Activated effector memory CD4-positive, alpha-beta T cell treated with anti-CD3 and anti-CD28 coated beads, Interleukin-2, amount 50 U/mL, for 16 hours (primary cell): ENCODE measurements at places on chromosomes 11 and 22.
A peak's percentile ranks its signal among the peaks of the same experiment; 100 is the strongest.

- DNase-seq = no peak
Observed at GRCh38 chr11:8615291-8616032, 21.4 kb upstream of the STK33 start.

- DNase-seq = no peak
Observed at GRCh38 chr11:120410622-120411380, 74.6 kb downstream of the ARHGEF12 start.

GRCh38 chr22:42190274-42190673, 59.7 kb upstream of the CYP2D6 start:
- DNase-seq = no peak

DNA sequence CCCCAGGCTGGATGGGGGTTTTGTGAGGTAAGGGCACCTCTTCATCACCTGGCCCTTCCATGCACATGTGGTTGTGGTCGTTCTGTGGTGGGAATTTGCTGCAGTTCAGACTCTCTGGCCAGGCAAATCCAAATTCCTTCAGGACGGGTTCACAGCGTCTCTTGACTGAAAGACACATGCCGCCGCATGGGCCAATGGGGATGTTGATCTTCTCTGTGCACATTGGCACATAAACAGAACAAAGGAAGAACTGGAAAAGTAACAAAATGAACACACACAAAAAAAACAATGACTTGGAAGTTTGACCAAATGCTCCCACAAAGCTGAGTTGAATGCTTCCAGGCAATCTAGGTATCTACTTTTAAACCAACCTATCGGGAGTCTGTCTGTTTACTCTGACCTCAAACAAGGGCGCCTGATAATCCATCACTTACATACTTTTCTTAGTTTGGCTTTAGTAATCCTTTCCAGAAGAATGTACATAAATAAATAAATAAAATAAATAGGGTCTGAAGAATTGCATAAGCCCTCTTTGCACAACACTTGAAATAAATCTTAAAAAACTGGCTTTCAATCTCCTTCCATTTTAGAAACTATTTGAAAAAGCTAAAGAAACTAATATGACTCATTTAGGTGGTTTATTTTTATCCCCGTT, 2.8 kb downstream of the FZD4 start:
- no peak for DNase-seq

GRCh38 chr22:22019659-22020424, 37.3 kb upstream of the TOP3B start:
- no peak for DNase-seq

DNA sequence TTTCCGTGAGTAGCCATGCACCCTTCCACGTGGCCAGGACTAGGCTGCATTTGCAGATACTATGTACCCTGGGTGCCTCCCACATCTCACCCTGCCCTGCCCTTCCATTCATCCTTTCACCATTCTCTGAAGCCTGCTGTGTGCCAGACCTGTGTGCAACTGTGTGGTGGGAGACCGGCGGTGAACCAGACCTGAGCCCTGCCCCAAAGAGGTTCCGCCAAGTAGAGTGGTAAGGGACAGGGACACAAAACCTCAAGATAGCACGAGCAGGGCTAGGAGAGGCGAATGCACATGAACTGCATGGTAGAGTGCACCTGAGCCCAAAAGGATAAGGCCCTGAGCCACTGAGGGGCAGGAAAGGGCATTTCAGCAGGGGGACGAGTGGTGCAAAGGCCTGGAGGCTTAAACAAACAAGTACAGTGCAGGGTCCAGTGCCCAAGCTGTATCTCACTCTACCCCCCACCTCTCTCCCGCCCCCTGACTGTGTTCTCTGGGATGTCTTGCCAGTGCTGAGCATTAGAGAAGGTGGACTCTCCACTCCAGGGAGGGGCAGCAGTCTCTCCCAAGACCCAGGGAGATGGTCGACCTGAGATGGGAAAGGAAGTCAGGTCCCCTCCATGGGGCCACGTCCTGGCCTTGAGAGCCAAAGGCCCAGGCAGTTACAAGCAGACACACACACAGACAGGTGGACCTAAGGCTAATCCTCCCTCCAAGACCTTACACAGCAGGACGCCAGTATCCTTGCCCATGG, 14.1 kb upstream of the ARAP1 start:
- DNase-seq = no peak

DNA sequence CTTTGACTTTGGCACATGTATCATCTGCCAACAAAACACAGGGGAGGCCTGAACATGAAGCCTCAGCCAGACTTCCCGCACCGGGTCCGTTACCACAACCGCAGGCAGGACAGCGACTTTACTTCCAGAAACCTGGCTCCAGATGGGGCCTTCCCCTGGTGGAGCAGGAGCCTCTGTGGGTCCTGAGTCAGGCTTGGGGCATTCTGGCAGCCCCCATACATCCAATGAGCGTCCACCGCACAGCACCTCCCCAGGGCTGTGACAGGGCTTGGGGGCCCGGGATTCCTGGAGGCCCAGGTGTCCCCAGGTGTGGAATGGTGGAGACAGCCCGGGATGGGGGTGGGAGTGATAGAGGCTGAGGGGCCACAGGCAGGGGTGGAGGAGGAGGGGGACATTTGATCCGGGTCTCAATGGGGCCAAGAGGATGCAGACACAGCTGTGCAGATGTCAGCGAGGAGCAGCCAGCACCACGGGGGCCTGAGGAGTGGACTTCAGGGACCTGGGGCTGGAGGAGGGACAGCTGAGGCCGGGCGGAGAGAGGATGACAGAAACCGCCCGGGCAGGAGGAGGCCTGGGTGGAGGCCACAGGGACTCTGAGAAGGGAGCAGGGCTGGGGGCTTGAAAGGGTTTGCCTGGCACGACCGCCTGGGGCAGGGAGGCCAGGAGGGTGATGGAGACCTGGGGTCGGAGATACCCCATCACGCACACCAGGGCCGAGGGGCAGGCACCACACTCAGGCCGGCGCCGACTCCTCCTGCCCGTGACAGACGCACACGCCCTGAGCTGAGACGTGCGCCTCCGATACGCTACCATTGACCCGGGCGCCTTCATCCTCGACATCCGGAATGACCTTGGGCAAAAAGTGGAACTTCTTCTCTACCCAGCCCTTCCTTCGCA, 8.6 kb downstream of the TTLL8 start:
- no peak for DNase-seq

GRCh38 chr11:40160418-40160817, 1299.0 kb downstream of the LRRC4C start:
- DNase-seq = no peak

DNA sequence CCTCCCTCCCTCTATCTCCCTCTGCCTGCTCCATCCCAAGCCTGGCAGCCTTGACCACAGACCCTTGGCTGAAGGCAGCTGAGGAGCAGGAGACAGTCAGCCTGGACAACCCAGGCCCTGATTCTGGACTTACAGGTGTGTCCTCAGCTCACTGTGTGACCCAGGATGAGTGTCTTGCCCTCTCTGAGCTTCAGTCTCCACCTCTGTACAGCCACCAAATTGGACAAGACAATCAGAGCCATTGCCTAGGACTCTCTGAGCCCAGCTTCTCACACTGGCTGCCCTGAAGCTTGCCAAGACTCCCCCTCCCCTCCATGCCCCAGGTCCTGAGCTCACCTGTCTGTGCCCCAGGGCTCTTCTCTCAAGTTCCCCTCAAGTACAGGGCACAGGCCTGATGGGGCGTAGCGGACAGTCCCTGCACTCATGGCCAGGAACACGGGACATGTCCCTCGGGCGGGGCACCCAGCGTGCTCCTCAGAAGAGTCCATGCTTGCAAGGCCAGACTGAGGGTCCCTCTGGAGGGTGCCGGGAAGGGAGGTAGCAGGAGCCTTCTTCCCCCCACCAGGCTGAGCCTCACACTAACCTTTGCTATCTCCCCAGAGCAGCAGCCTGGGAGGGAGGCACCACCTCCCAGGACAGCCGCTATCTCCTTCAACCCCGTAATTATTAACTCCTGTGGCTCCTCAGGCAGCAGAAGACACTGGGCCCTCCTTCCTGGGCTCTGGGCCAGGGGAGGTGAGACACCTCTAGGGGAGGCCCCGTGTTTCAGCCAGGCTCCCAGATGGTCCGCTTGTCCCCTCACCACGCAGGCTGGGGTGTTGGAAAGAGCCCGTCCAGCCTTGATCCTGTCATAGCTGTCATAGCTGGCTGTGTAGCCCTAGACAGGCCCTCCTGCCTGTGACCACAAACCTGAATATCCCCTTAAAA, 2.6 kb upstream of the RAB3IL1 start:
- peak; percentile 60 for DNase-seq
